ENCODE measurements at places on chromosomes 3 and 15.
A peak's percentile ranks its signal among the peaks of the same experiment; 100 is the strongest.

DNA sequence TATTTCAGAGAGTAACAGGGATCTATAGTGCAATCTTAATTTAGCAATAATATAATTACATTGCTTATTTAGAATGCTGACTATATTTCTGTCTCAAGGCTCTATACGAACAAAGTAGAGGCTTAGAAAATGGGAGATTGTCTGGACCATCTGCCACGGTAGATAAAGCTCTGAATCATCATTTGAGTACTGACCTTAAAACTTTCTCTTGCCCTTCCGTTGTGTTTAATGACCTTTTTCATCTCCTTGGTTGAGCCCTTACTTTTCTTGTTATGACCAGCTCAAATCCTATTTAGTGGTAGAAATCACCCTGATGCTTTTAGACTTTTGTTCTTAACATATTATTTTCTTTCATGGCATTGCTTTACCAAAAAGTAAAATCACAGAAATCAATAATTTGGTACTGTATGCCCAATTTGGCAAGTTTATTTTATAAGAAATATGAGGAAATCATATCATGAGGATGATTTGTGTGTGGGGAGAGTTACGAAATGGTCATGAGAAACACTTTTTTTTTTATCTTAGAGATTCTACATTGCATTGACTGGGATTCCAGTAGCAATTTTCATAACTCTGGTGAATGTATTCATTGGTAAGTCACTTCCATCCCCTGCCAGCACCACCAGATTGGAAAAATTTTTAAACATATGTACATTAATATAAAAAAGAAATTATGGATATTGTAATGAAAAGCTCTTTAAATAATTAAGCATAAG, 11.0 kb downstream of the NDUFB5 start:
- no peak for DNase-seq

DNA sequence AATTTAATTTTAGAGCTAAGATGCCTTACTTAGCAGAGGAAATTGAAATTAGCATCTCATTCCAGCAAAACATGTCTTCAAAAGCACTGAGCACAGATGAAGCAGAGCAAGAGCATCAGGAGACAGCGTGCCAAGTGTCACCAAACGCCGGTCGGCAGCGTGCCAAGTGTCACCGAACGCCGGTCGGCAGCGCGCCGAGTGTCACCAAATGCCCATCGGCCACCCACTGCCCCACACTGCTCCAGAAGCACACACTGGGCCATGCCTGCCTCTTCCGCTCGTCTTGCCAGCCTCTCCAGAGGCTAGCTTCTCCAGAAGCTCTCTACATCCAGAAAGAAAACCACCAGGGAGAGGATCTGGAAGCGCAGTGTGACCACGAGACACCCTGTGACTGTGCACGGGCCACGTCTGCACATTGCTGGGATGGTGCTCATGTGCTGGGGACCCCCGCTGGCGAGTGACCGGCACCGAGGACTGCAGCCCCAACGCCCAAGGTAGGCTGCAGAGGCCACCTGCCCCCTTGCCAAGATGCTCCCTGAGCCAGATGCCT, 37.8 kb downstream of the CYFIP1 start:
- DNase-seq, result no peak

- peak; percentile 43 for DNase-seq
These were observed 262.0 kb upstream of the UMPS start for GRCh38 chr3:124467980-124468902.

- DNase-seq, result no peak
These were observed 26.2 kb downstream of the LARP6 start for GRCh38 chr15:70827721-70828120.

DNA sequence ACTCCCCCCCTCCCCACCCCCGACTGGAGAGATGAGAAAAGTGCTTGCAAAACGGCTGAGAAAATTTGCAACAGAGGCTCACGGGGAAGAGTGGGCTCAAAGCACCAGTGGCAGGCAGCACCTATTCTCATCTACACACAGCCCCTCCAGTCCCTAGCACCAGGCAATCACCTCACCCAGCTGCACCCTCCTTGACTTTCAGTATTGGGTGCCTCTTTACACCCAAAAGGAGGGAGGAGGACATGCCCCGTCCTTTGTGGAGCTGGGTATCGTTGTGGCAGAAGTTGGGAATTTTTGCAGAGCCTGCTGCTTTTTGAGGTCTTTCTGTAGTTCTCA, 182.8 kb upstream of the TOPAZ1 start:
- DNase-seq, result no peak

All from GM12891 (cell line).